ENCODE measurements at places on chromosomes 1 and 21.

GRCh38 chr1:156437037-156437867 lies 63.3 kb downstream of the MEF2D start:
- DNase-seq = no peak

GRCh38 chr21:21183092-21183491 lies 184.9 kb downstream of the NCAM2 start:
- no peak for DNase-seq

GRCh38 chr1:233440951-233441401 lies 113.5 kb downstream of the MAP3K21 start:
- peak; percentile 47 for DNase-seq

GRCh38 chr1:18913065-18913835 lies 10.9 kb upstream of the ALDH4A1 start:
- no peak for DNase-seq

- no peak for DNase-seq
Measured at GRCh38 chr1:58670181-58670580, 29.7 kb downstream of the MYSM1 start.

- no peak for DNase-seq
Measured at GRCh38 chr1:7447093-7447492, 324.0 kb upstream of the VAMP3 start.

GRCh38 chr1:228998179-228998578 lies 262.9 kb downstream of the RHOU start:
- DNase-seq = no peak

DNA sequence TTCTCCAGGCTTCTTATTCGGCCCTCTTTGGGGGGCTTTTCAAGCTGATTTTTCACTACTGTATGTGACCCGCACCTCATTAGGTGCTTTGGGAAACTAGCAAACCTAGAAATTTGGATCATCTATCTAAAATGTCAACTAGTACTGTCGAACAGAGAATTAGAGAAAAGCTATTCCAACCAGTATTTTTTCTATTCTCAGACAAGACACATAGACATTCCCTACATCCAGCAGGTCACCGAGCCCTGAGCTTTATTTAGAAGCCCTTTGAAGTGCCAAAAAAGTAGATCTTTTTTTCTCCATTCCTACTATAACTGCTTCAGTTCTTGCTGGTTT lies 310 bp upstream of the SSR2 start:
- no peak for DNase-seq

DNA sequence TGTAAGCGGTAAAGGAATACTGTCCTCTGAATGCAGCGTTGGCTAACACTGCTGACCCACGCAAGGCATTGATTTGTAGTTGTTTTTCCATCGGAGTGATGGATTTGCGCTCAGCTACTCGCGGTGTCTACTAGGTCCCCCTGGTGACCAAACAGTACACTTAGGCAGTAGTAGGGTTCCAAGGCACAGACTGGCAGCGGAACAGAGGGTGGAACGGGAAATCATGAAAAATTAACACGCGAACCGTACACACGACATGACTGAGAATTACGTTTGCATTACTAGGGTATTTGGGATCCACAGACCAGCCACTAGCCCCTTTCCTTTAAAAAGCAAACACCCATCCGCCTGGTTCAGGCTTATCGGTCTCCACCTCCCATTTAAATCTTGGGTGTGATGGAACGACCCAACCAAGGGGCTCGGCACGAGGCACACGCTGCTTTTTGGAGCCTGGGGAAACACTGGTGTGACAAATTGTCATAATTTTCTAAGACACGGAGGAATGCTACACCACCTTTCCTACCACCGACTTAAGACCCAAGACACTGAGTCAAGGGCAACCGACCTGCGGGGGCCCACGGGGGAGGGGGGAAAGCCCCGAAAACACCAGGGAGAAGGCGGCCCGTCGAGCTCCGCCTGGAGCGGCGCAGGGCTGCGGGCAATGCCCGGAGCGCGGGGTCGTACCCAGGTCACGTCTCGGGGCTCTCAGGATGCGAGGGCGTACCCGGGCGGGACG lies 699 bp downstream of the DIPK1A start:
- DNase-seq = peak; percentile 83

- DNase-seq = no peak
Measured at GRCh38 chr1:220943319-220943996, 64.2 kb downstream of the HLX start.

DNA sequence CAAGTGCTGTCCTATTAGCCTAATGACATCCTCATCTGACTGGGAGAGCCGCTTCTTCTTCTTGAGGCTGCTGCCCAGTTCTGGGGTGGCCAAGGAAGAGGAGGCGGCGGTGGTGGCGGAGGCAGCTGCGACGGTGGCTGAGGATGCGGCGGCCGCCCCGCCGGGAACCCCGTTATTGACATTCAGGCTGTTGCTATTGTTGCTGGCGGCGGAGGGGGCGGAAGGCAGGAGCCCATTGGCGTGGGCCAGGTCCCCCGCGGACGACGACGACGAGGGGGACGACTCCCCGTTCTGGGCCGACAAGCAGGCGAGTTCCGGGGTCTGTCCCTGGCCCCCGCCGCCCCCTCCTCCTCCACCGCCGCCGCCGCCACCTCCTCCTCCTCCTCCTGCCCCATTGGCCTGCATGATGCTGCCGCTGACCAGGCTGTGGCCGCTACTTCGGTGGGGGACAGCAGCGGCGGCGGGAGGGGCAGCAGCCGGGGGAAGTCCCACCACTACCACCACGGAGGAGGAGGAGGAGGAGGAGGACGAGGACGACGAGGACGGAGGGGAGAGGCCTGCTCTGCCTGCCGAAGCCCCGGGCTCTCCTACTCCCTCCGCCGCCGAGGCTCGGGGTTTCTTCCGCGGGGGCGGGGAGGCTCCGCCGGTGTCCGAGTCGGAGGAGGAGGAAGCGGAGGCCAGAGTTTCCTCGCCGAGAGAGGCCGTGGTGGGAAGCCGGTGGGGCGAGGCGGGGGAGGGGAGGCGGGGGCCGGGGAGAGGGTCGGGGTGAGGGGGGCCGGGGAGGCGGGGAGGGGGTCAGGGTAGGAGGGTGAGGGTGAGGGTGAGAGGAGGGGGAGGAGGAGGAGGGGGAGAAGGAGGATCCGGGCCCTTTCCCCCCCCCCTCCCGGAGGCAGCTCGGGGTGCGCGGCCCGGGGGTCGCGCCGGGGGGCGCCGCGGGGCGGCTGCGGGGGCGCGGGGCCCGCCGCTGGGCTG lies 610 bp downstream of the WDR26 start:
- peak; percentile 28 for DNase-seq

- no peak for DNase-seq
Measured at GRCh38 chr1:6771441-6771769, 13.8 kb upstream of the CAMTA1 start.

DNA sequence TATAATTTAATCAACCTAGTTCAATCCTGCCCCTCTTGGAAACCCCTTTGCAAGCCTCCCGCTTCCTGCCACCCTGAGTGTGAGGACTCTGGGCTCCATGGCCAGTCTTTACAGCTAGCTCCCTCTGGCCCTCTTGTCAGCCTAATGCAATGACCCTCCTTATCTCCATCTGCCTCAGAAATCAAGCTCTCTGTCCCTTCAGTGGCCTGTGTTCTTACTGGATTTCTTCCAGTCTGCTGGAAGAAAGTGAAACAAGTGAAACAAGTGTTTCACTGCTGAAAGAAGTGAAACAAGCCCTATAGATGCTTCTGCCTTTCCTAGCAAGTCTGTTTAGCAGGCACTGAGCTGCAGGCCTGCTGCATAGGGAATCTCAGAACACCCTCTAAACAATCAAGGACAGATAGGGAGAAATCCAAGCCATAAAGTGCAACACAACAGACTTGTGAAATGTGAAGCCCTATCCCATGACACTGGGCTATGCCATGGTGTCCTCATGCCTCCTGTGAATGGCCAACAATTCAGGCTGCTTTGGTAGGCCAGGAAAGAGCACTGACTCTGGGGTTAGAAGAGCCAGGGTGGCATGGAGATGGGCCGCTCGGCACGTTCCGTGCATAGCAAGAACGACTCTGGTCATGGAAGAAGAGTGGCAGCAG lies 55.9 kb downstream of the FAM163A start:
- no peak for DNase-seq

DNA sequence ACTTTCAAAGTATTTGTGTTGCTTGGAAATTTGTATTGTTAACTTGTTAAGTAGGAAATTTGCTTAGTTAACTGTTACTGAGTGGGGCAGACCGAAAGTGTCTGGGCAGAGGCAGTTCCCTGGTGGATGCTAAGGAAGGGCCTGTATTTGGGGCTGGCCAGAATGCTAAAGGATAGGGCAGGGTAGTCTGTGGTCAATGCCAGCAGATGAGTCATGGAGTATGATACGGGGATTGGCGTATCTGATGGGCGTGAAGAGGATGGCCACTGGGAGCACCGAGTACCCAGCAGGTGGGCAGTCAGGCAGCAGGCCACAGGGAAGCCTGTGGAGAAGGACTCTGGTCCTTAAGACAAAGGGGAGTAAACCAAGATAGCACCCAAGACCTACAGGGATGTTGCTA lies 46.6 kb upstream of the SCAF4 start:
- no peak for DNase-seq

DNA sequence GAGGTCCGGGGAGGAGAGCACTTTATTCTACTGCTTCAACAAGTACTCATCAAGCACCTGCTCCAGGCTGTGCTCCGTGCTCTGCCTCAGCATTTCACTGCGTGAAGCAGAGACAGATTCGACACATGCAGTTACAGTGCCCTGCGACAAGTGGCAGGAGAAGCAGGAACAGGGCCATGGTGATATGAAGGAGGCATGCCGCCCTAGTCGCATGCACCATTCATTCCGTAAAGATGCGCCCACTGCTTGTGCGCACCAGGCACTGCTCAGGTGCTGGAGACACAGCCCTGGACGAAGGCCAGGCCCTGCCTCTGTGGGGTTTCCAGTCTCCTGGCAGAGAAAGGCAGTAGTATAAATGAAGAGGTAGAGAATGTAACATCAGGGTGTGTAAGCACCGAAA lies 206.6 kb downstream of the HIVEP3 start:
- DNase-seq = no peak

DNA sequence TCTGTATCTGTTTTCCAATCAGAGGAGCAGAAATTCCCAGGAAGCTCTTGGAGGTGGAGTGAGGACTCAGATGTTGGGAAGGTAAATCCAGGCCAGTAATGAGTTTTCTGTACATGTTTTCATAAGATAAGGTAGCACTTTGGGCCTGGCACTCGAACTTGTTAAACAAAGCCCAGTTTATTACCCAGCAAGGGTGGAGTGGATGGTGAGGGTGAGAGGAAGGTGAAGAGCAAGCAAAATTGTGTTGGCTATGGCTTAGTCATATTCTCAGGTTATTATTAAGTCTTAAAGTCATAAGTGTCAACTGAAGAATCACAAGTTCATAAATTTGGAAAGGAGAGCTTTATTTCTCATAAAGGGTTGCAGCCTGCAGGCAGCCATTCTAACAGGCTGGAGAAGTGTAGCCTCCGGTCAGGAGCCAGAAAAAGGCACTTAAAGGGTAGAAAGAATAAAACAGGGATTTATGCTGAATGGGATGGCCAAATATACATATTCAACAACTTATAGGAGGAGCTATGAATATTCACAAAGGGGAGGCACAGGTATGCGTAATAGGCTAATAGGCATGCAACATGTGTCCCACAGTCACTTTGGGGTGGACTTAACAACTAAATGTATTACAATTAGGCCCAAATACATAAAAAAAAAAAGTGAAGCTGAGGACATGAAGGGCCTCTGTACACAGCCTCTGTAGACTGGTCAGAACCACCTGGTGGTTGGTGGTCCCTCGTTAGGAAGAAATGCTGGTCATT lies 523.9 kb downstream of the LMO4 start:
- DNase-seq = no peak

DNA sequence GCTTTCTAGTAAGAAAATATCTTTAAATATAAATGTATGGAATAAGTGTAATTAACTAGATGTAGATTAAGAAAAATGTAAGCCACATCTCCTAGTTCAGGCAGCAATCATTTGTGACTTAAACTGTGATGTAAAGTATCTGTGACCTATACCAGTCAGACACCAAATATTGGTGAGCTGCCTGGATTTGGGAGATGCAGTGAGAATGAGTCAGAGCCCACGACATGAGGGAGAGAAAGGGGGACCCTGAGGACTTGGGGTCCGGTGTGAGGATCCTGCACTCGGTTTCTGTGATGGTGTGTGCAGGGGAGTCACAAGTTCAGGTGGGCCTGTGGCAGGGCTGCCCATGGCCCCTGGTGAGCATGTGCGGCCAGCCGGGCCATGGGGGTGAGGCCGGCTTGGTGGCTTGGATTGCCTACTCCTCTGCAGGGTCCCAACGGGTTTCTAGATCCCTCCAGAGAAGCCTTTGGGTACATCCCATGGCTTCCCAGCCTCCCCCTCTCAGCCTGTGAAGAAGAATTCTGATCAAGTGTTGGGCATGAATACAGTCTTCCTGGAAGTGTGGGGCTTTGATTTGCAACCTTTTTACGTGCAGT lies 19.0 kb upstream of the ABCG1 start:
- no peak for DNase-seq

DNA sequence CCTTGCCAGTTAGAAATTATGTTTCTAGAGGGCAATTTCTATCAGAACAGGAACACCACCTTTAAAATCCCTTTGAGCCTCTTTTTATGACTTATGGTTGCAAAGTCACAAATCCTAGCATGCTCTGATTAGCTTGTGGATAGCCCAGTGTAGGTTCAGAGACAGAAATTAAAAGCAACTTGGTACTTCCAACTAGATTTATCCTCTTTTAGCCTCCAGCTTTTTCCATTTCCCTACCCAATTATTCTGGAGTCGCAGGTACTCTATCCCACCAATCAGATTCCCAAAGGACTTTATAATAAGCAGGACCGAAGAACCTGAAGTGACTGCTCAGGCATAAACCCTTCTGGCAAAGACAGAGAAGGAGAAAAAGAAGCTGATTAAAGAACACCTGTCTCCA lies 33.4 kb upstream of the LRRC53 start:
- no peak for DNase-seq

GRCh38 chr1:232317350-232317749 lies 312.6 kb downstream of the SIPA1L2 start:
- no peak for DNase-seq

- DNase-seq = no peak
Measured at GRCh38 chr1:114428083-114428754, 82.8 kb downstream of the TRIM33 start.

GRCh38 chr1:5938101-5938646 lies 54.1 kb downstream of the NPHP4 start:
- DNase-seq = no peak

- DNase-seq = no peak
Measured at GRCh38 chr1:167094690-167095089, 815 bp downstream of the STYXL2 start.

Measured in PC-9 (cell line).